ENCODE measurements at places on chromosomes 3 and 15. TPM values are rescaled to one million over a fixed set of nuclear protein-coding genes. Genes with fewer than 3 reads are reported as not detected.
A peak's percentile ranks its signal among the peaks of the same experiment; 100 is the strongest.

LAMB2 gene
- total RNA-seq: 445 TPM

GRCh38 chr3:164522073-164522763 is 556.1 kb downstream of the SI start:
- no peak for DNase-seq
- H3K36me3 ChIP-seq: no peaks in the 10 kb centered on the region
- H3K4me1 ChIP-seq: no peaks in the 10 kb centered on the region
- H3K27me3 ChIP-seq: no peaks in the 10 kb centered on the region

GRCh38 chr3:158672215-158673176 is at the start of gene LXN:
Gene LXN (minus strand): TSS chr3:158672648. CDS start chr3:158672478, 170 bp downstream.
- peak within 1 kb of the TSS; percentile 77 for H3K27ac ChIP-seq
- peak within 1 kb of the TSS; percentile 48 for H3K4me3 ChIP-seq
- H3K4me1 ChIP-seq: no peaks in the 10 kb centered on the region
- DNase-seq: peak; percentile 92
- no peaks in the 10 kb centered on the region for H3K27me3 ChIP-seq

- H3K4me3 ChIP-seq: no peak overlapping the region
- H3K27ac ChIP-seq: no peak overlapping the region
- H3K4me1 ChIP-seq: no peaks in the 10 kb centered on the region
- H3K36me3 ChIP-seq: peaks cover 3% of the 10 kb centered on the region
- DNase-seq: no peak
Observed at GRCh38 chr15:100169615-100170290, 172.0 kb downstream of the ADAMTS17 start.

CLDN16 gene
- not detected for total RNA-seq

DNA sequence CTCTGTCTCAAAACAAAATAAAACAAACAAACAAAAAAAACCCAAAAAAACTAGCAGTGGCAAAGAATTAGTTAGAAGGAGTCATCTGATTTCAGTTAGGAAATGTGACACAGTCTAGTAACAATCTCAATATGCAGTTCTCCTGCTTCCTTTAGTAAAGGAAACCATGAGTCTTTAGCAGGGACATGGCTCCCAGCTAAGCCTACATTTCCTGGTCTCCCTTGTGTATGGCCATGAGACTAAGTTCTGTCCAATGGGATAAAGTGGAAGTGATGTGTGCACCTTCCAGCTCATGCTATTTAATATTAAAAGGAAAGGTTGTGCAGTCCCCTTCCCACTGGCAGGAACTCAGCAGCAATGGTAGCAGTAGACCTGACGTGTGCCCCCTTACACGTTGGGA is 74.6 kb downstream of the GREM1 start:
- no peak for DNase-seq
- H3K4me3 ChIP-seq: no peak overlapping the region
- no peaks in the 10 kb centered on the region for H3K27me3 ChIP-seq
- H3K4me1 ChIP-seq: no peaks in the 10 kb centered on the region
- no peaks in the 10 kb centered on the region for H3K36me3 ChIP-seq

DNA sequence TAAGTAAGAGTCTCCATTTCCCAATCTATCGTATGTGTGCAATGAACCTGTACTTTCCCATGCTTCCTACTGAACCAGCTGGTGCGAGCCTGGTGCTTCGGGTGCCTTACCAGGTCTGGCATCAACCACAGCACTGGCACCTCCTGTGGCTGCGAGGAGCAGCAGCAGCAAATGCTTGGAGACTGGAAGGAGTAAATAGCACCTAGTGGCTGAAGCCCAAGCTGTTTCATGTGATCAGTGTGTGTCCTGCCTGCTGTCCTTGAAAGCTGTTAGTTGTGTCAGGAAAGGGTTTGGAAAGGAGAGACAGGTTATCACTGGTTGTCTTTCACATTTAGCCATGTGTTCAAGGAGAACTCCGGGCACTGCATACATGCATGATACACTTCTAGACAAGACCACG is 31.8 kb downstream of the PCOLCE2 start:
- H3K27me3 ChIP-seq: peaks cover 4% of the 10 kb centered on the region
- H3K4me3 ChIP-seq: no peak overlapping the region
- no peaks in the 10 kb centered on the region for H3K4me1 ChIP-seq
- H3K36me3 ChIP-seq: no peaks in the 10 kb centered on the region

DNA sequence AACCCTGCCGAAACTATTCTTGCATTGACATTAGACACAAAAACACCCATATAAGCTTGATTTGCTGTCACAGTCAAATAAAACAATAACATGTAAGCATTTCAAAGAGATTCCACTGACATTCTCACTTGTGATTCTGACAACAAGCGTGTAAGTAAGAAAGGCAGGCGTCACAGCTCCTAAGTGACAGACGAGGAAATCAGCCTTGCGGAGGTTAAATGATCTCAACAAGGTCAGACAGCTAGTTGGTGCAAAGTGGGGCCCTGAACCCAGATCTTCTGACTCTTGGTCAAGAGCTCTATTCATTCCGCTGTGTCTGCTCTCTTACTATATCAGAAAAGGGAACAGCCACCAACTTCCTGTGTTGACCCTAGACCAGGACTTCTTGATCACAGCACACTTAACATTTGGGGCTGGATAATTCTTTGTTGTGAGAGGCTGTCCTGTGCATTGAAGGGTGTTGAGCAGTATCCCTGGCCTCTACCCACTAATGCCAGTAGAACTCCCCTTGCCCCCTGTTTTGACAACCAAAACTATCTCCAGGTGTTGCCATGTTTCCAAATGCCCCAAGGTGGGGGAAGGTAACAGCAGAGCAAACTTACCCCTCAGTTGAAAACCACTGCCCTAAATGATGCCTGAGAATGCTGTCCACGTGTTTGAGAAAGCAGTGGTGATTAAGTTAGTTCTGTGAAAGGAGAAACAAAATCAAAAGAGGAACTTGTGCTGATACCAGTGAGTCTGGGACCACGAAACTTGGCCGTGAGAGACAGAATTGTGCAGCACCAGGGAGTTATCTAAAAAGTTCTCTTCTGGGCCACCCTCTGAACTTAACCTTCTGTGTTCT is 86.1 kb downstream of the LIPC start:
- H3K4me1 ChIP-seq: peaks cover 39% of the 10 kb centered on the region
- H3K27me3 ChIP-seq: no peaks in the 10 kb centered on the region
- H3K4me3 ChIP-seq: no peak overlapping the region

GRCh38 chr3:170267793-170268192 is 45.6 kb downstream of the PRKCI start:
- peaks cover 27% of the 10 kb centered on the region for H3K36me3 ChIP-seq
- H3K27ac ChIP-seq: no peak overlapping the region
- no peaks in the 10 kb centered on the region for H3K4me1 ChIP-seq
- H3K27me3 ChIP-seq: no peaks in the 10 kb centered on the region

DNA sequence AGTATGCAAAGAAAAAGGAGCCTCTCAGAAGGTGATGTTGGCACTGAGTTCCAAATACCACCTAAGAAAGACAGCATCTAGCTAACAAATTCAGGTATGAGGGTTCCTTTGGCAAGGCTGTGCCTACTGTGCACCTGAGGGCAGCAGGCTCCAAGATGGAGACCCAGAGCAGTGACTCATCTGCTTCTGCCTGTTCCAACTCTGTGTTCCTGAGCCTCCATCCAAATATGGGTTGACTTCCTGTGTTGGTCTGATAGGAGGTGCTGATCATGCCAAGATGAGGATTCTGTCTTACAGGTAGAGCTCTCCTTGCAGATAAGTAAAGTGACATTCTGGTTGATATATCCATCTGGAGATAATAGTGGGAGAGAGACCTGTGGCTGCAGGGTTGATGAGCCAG is 26.0 kb downstream of the SV2B start:
- H3K27me3 ChIP-seq: peaks cover 11% of the 10 kb centered on the region
- no peak overlapping the region for H3K4me3 ChIP-seq
- peaks cover 2% of the 10 kb centered on the region for H3K4me1 ChIP-seq
- H3K27ac ChIP-seq: no peak overlapping the region
